ENCODE measurements at places on chromosomes 11 and 22.

GRCh38 chr22:41532908-41533825, 11.1 kb downstream of the POLR3H start:
- peak; percentile 58 for DNase-seq

GRCh38 chr22:44574057-44574639, 76.1 kb upstream of the RTL6 start:
- no peak for DNase-seq

DNA sequence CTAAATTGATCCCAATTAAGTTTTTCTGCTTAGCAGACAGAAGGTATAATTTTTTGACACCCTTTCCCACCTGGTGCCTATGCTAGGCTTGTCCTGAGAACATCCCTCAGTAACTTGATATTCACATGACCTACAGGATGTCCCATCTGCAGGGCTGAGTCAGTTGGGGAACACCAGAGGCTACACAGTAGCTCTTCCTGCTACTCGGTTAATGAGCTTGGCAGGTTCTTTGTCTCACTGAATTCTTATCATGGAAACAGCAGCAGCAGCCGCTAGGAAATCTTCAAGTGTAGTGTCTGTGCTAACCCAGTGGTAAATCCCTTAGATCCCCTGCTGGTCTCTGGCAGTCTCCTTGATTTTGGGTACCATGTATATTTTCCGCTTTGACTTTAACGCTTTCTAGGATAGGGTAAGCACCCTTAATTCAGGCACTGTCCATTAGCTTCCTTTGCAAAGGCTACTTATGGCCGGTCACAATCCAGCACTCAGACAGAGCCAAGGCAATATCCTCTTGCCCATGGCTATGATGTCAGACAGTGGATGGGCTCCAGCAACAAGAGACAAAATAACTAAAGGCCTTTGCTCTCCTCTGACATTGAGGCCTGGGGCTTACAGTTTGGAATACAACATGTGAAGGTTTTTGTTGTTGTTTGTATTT, 8.5 kb downstream of the MRPL16 start:
- DNase-seq, result no peak

DNA sequence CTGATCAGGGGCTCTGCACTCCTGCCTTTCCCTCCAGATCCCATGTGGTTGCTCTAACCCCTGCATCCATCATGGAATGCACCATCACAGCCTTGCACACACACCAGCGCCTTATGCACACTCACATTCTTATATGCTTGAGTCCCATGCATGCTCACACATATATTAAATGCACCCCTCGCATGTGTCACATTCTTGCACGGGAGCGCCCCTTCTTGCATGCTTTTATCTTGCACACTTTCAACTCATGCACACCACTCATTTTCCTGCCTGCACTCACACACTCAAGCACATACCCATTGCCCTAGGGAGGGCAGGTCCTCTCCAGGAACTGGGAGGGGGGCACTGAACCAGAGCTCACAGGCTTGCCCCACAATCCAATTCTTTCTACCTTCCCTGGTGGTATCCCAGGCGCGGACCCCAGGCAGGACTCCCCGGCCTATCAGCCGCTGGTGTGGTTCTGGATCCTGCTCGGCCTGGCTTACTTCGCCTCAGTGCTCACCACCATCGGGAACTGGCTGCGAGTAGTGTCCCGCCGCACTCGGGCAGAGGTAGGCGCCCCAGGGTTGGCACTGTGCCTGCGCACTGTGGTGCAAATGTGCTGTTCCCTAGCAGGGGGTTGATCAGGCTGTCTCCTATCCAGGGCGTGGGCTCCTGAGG, 2.3 kb upstream of the CATSPERZ start:
- DNase-seq, result no peak

- DNase-seq, result peak; percentile 50
Measured at GRCh38 chr22:50526834-50527801, 1.7 kb upstream of the SCO2 start.

GRCh38 chr22:29772170-29772641, 5.0 kb downstream of the UQCR10 start:
- no peak for DNase-seq

DNA sequence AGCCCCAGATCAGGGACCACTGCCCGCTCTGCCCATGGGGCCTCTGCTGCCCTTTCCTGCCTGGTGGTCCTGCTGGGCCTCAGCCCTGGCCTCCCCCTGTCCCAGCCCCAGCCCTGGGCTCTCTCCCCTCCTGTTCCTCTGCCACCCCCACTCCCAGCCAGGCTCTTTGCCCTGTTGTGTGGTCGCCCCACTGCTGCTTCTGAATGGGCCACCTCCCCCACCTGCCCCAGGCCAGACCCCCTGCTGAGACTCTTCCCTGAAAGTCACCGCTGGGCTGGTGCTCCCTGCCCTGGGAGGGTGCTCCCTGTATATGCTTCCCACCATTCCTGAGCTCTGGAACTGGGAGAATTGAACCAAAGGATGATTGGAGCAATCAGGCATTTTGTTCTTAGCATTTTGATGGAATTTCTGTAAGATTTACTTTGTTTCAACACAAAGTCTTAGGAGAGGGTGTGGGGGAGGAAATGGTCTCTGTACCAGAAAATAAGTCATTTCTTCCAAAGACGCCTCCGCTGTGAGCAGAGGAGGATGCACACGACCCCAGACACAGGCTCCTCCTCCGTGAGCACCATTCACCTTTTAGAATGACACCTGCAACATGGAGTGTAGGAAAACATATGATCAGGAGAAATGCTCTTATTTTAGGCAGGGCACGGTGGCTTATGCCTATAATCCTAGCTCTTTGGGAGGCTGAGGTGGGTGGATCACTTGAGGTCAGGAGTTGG, 5.2 kb downstream of the APOBEC3B start:
- DNase-seq, result no peak

- DNase-seq, result no peak
Measured at GRCh38 chr22:25282346-25282670, 62.9 kb downstream of the CRYBB2 start.

- DNase-seq, result no peak
Measured at GRCh38 chr11:71338801-71339395, 86.5 kb upstream of the SHANK2 start.

GRCh38 chr11:128294001-128294670, 293.2 kb downstream of the ETS1 start:
- no peak for DNase-seq

- DNase-seq, result no peak
Measured at GRCh38 chr11:83855237-83855636, 569.1 kb upstream of the CCDC90B start.

GRCh38 chr11:114280696-114281095, 15.5 kb upstream of the NNMT start:
- peak; percentile 27 for DNase-seq

DNA sequence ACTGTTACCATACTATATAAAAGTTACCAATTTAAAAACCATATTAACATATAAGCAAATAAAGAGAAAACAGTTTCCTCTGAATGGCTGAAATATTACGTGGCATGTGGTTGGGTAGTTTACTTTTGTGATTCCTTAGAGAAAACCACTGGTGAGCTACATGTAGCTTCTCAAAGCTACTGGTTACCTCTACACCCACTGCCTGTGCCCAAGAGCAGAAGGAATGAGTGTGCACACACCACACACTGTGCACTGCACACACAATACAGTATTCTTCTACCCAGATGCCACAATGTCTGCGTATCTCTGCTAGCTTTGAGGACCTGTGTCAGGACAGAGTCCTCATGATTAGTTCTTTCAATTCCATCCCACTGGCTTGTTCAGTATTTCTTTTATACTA, 25.5 kb upstream of the YPEL1 start:
- DNase-seq, result no peak

- no peak for DNase-seq
Measured at GRCh38 chr11:574632-575312, 1.5 kb upstream of the PHRF1 start.

DNA sequence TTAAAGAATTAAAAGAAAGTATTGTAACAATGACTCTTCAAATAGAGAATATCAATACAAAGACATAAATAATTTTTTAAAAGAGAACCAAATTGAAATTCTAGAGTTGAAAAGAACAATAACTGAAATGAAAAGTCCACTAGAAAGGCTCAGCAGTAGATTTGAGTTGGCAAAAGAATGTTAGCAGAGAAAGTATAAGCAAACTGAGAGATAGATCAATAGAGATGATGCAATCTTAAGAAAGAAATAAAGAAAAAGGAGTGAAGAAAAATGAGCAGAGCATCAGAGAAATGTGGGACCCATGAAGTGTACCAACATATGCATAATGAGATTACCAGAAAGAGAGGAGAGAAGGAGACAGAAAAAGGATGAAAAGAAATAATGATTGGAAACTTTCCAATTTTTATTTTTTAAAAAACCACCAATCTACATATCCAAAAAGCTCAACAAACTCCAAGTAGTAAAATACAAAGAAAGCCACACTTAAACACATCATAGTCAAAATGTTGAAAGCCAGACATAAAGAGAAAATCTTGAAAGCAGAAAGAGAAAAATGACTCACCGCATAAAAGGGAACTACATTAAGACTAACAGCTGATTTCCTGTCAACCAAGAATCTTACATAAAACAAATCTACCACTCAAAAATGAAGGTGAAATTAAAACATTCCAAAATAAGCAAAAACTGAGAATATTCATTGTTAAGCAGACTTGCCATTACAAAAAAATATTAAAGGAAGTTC, 20.9 kb downstream of the NCF4 start:
- DNase-seq, result no peak

GRCh38 chr11:134119094-134119493, 50.2 kb downstream of the JAM3 start:
- DNase-seq, result no peak

GRCh38 chr11:93239966-93240365, 42.2 kb upstream of the SLC36A4 start:
- no peak for DNase-seq

- no peak for DNase-seq
Measured at GRCh38 chr11:114440121-114440860, 1.0 kb downstream of the REXO2 start.

DNA sequence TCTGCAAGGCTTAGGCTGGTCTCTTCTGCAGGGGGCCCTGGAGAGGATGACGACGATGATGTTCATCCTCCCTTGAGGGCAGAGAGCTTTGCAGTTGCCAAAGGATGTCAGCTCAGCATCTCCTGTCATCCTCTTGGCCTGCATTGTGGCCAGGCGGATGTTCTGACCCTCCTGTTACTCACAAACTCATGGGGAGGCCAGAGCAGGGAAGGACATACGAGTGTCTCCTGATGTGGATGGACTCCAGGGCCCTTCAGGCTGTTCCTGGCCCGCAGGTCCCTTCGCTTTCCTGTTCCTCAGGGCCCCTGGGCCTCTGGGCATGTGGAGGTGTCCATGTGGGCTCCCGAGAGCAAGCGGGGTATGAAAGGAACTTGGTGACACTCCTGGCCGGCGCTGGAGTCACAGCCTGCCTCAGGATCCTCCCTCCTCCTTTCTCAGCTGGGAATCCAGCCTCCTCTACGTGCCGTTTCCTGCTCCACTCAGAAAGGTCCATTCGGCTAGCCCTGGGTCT, 8.5 kb downstream of the ADORA2A start:
- no peak for DNase-seq

- DNase-seq, result no peak
Measured at GRCh38 chr22:50735739-50736030, 2.3 kb upstream of the ACR start.

DNA sequence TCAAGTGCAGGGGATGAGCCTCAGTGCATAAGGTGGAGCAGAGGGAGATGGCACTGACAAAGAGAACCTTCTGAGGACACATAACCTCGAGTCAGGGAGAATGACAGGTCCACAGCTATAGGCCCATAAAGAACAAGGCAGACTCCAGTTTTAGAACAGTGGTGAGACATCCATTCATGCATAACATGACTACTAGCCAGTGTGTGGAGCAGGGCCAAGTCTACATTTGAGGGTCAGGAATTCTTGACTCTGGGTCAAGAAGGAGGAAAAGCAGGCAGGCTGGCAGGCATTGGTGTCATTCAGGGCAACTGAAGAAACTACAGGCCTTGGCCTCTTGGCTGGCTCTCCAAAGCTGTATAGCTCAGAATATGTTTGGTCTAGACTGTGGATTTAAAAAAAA, 54.9 kb downstream of the MTNR1B start:
- no peak for DNase-seq

All from DND-41 (cell line).